ENCODE measurements at places on chromosomes 1 and 21.

GRCh38 chr1:2255420-2256369, 27.6 kb downstream of the SKI start:
- peaks cover 51% of the 10 kb centered on the region for H3K4me1 ChIP-seq
- DNase-seq = peak; percentile 89
- peaks cover 20% of the 10 kb centered on the region for H3K36me3 ChIP-seq
- no peak overlapping the region for H3K27ac ChIP-seq
- H3K4me3 ChIP-seq = no peak overlapping the region
- no peaks in the 10 kb centered on the region for H3K27me3 ChIP-seq

DNA sequence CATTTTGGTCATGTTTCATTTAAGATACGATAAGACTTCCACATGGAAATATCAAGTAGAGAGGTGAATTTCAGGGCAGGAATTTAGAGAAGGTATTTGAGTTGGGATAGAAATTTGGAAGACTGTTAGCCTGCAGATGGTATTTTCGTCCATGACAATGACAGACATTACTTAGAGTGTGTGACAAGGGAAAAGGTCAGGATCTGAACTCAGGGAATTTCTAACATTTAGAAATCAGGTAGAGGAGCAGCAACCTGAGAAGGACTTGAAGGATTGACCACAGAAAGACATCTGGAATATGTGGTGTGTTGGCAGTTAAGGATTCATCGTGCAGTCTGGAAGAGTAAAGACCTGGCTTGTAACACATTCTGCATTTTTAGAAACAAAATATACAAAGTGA, 57.9 kb downstream of the RABGAP1L start:
- no peaks in the 10 kb centered on the region for H3K27me3 ChIP-seq
- H3K36me3 ChIP-seq = peaks cover 14% of the 10 kb centered on the region
- no peak for DNase-seq
- H3K27ac ChIP-seq = no peak overlapping the region
- peaks cover 7% of the 10 kb centered on the region for H3K4me1 ChIP-seq
- no peak overlapping the region for H3K4me3 ChIP-seq

DNA sequence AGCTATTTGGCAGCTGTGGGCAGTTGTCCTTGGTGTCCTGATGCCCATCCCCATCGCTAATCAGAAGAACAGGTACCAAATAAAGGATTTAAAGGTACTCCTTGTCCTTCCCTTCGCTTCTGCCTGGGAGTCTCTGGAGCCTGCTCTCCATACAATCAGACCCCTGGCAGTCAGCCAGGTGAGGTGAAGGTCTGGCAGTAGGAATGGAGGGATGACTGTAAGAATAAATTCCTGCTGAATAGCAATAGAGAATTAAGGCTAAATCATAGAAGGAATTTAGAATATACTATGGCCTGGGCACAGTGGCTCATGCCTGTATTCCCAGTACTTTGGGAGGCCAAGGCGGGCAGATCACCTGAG, 9.2 kb downstream of the THBS3 start:
- H3K4me1 ChIP-seq = peaks cover 14% of the 10 kb centered on the region
- no peak overlapping the region for H3K4me3 ChIP-seq
- DNase-seq = no peak
- peaks cover 7% of the 10 kb centered on the region for H3K36me3 ChIP-seq

GRCh38 chr1:230581446-230582079, 60.7 kb upstream of the COG2 start:
- H3K4me3 ChIP-seq = no peak overlapping the region
- no peak for DNase-seq
- H3K27me3 ChIP-seq = peaks cover 19% of the 10 kb centered on the region
- no peaks in the 10 kb centered on the region for H3K4me1 ChIP-seq
- H3K36me3 ChIP-seq = no peaks in the 10 kb centered on the region

GRCh38 chr21:30943920-30944319, 62.5 kb upstream of the KRTAP11-1 start:
- H3K4me1 ChIP-seq = no peaks in the 10 kb centered on the region
- H3K36me3 ChIP-seq = no peaks in the 10 kb centered on the region
- no peak overlapping the region for H3K4me3 ChIP-seq
- H3K27me3 ChIP-seq = peaks cover 1% of the 10 kb centered on the region

- H3K4me3 ChIP-seq = no peak overlapping the region
- peak; percentile 34 for DNase-seq
Observed at GRCh38 chr21:43703035-43703880, 15.7 kb upstream of the PDXK start.

GRCh38 chr1:933603-933940, 9.8 kb downstream of the SAMD11 start:
- H3K27ac ChIP-seq = no peak overlapping the region
- DNase-seq = no peak
- no peaks in the 10 kb centered on the region for H3K36me3 ChIP-seq
- H3K27me3 ChIP-seq = peaks cover 27% of the 10 kb centered on the region
- H3K4me3 ChIP-seq = no peak overlapping the region

DNA sequence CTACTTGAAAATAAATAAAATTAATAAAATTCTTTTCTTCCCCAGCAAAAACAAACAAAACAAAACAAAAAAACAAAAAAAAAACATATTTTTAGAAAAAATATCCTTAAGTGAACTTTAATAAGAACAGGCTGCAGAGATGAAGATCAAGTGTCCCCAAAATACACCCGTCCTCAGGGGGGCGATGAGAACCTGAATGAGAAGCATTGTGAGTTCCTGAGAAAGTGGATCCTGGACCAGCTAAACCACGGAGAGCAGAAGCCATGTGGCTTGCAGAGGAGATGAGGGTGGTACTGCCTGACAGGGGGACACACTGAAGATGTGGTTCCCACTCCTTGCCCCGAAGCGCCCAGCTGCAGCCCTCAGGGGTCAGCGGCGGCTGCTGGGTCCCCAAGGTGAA, 89.3 kb downstream of the ITPKB start:
- peaks cover 30% of the 10 kb centered on the region for H3K36me3 ChIP-seq
- H3K4me3 ChIP-seq = no peak overlapping the region
- H3K27ac ChIP-seq = peak overlapping the region; percentile 31
- peaks cover 46% of the 10 kb centered on the region for H3K4me1 ChIP-seq
- no peaks in the 10 kb centered on the region for H3K27me3 ChIP-seq

GRCh38 chr1:100394285-100394684, 42.0 kb downstream of the CDC14A start:
- DNase-seq = no peak
- peaks cover 89% of the 10 kb centered on the region for H3K4me1 ChIP-seq
- peaks cover 21% of the 10 kb centered on the region for H3K36me3 ChIP-seq
- no peak overlapping the region for H3K4me3 ChIP-seq
- H3K27ac ChIP-seq = peak overlapping the region; percentile 78
- no peaks in the 10 kb centered on the region for H3K27me3 ChIP-seq

- H3K27me3 ChIP-seq = no peaks in the 10 kb centered on the region
- H3K4me3 ChIP-seq = no peak overlapping the region
- peaks cover 13% of the 10 kb centered on the region for H3K4me1 ChIP-seq
- DNase-seq = no peak
Observed at GRCh38 chr1:154982341-154982740, 803 bp upstream of the FLAD1 start.

GRCh38 chr1:146010126-146010738, 11.3 kb downstream of the HJV start:
- H3K27me3 ChIP-seq = no peaks in the 10 kb centered on the region
- no peak overlapping the region for H3K4me3 ChIP-seq
- H3K36me3 ChIP-seq = no peaks in the 10 kb centered on the region
- no peak overlapping the region for H3K27ac ChIP-seq
- no peak for DNase-seq
- peaks cover 30% of the 10 kb centered on the region for H3K4me1 ChIP-seq

DNA sequence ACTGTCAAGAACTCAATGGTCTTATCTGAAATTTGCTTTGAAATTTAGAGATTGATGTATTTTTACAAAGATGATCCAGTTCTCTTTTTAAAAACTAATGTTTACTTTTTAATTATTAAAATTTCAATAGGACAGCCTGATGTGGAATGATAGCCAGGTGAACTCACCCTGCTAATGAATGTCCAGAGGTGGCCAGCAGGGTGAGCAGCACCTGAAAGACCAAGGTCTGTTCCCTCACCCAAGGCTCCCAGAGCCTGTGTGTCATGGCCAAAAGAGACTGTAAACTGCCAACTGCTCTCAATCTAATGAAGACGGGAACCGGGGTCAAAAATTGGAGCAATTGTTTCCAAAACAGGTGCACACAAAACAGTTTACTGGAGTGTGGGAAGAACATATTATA, 340.4 kb downstream of the DISC1 start:
- DNase-seq = no peak
- H3K4me3 ChIP-seq = no peak overlapping the region
- H3K27me3 ChIP-seq = no peaks in the 10 kb centered on the region

- no peak overlapping the region for H3K4me3 ChIP-seq
- H3K4me1 ChIP-seq = no peaks in the 10 kb centered on the region
- H3K27ac ChIP-seq = no peak overlapping the region
- H3K36me3 ChIP-seq = no peaks in the 10 kb centered on the region
- peaks cover 2% of the 10 kb centered on the region for H3K27me3 ChIP-seq
Observed at GRCh38 chr1:79388694-79389361, 382.3 kb upstream of the ADGRL4 start.

DNA sequence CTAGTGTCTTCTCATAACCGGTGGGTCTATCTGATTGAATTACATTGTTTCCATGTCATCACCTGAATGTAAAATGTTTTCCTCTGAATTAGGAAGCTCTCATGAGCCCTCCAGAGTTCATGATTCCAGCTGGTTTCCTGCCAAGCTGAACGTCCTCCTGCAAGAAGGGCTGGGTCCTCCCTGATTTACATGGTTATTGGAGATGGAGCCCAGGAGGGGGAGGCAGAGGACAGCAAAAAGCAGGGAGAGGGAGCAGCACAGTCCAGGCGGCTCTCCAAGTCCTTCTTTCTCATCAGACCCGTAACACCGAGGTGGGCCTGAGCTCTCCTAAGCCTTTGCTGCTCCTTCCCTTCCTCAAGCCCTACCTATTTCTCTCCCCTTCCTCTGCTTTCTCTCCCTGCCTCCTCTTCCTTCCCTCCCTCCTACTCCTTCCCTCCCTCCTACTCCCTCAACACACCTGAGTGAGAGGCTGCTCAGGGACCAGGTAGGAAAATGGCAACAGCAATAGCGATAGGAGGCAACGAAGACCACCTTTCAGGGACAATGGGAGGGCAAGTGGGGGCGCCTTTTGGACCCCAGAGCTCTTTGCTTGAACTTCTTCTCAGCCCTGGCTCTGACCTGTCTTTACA, 265.9 kb downstream of the PRDM2 start:
- H3K4me3 ChIP-seq = no peak overlapping the region
- no peaks in the 10 kb centered on the region for H3K4me1 ChIP-seq

DNA sequence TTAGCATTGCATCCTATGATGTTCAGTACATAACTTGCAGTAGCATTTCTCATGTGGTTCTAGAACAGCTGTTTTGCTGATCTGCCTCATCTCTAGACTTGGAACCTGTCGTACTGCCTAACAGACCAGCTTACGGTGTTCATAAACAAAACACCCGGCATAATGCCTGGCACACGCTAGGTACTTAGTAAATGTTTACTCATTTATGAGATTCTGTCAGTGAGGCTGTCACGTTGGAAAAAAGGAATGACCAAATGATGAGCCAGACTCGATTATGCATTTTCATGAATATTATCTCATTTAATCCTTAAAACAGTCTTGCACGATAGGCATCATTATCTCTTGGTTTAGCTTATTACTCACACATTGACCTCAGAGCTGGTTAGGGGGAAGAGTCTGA, 46.4 kb downstream of the CACHD1 start:
- no peak for DNase-seq
- H3K36me3 ChIP-seq = no peaks in the 10 kb centered on the region
- H3K27me3 ChIP-seq = peaks cover 5% of the 10 kb centered on the region
- H3K4me3 ChIP-seq = no peak overlapping the region
- no peak overlapping the region for H3K27ac ChIP-seq

GRCh38 chr1:3064296-3064850, 4.6 kb upstream of the PRDM16 start:
- no peak overlapping the region for H3K4me3 ChIP-seq
- H3K4me1 ChIP-seq = peaks cover 3% of the 10 kb centered on the region
- peaks cover 11% of the 10 kb centered on the region for H3K27me3 ChIP-seq
- H3K36me3 ChIP-seq = no peaks in the 10 kb centered on the region
- H3K27ac ChIP-seq = no peak overlapping the region

- no peak for DNase-seq
- no peaks in the 10 kb centered on the region for H3K27me3 ChIP-seq
- H3K4me1 ChIP-seq = peaks cover 7% of the 10 kb centered on the region
- no peak overlapping the region for H3K27ac ChIP-seq
- no peaks in the 10 kb centered on the region for H3K36me3 ChIP-seq
Observed at GRCh38 chr1:213779228-213779627, 208.5 kb upstream of the PROX1 start.

- DNase-seq = no peak
- H3K27me3 ChIP-seq = no peaks in the 10 kb centered on the region
- H3K36me3 ChIP-seq = no peaks in the 10 kb centered on the region
- H3K4me3 ChIP-seq = no peak overlapping the region
Observed at GRCh38 chr1:174153085-174153824, 6.1 kb upstream of the RABGAP1L start.

- H3K4me1 ChIP-seq = no peaks in the 10 kb centered on the region
- no peaks in the 10 kb centered on the region for H3K27me3 ChIP-seq
- no peak for DNase-seq
Observed at GRCh38 chr1:164761009-164761408, 202.0 kb downstream of the PBX1 start.

GRCh38 chr1:102970496-102971078, 137.7 kb downstream of the COL11A1 start:
- H3K36me3 ChIP-seq = no peaks in the 10 kb centered on the region
- no peaks in the 10 kb centered on the region for H3K4me1 ChIP-seq
- DNase-seq = no peak
- H3K27ac ChIP-seq = no peak overlapping the region
- no peaks in the 10 kb centered on the region for H3K27me3 ChIP-seq

DNA sequence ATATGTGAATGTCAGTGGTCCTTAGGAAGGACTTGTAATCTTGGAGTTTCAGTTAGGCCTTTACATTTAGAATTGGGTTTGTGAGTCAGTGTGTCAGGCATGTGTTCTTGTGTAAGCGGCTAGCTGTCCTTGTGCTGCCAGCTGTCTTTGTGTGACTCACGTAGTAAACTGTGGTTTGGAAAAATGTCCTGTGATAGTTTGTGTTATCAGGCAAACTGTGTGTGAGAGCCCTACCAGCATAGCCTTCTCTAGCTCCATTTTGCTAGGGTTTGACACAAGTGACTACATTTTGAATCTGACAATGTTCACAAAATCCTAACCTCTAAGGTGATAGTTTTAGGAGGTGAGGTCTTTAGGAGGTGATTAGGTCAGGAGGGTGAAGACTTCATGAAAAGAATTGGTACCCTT, 6.9 kb upstream of the SLC35D1 start:
- no peak for DNase-seq
- peaks cover 3% of the 10 kb centered on the region for H3K27me3 ChIP-seq
- H3K4me3 ChIP-seq = no peak overlapping the region
- no peaks in the 10 kb centered on the region for H3K4me1 ChIP-seq

- peak overlapping the region; percentile 95 for H3K4me3 ChIP-seq
- H3K27me3 ChIP-seq = no peaks in the 10 kb centered on the region
- H3K27ac ChIP-seq = peak overlapping the region; percentile 97
- peak; percentile 56 for DNase-seq
- peaks cover 41% of the 10 kb centered on the region for H3K36me3 ChIP-seq
Observed at GRCh38 chr1:110672753-110673108, 2.0 kb downstream of the KCNA3 start.
